ENCODE measurements at places on chromosomes 16 and 17.

GRCh38 chr16:66296591-66296990 lies 69.9 kb upstream of the CDH5 start:
- DNase-seq, result no peak

- no peak for DNase-seq
Observed at GRCh38 chr17:77437747-77438146, 297.0 kb downstream of the SEC14L1 start.

DNA sequence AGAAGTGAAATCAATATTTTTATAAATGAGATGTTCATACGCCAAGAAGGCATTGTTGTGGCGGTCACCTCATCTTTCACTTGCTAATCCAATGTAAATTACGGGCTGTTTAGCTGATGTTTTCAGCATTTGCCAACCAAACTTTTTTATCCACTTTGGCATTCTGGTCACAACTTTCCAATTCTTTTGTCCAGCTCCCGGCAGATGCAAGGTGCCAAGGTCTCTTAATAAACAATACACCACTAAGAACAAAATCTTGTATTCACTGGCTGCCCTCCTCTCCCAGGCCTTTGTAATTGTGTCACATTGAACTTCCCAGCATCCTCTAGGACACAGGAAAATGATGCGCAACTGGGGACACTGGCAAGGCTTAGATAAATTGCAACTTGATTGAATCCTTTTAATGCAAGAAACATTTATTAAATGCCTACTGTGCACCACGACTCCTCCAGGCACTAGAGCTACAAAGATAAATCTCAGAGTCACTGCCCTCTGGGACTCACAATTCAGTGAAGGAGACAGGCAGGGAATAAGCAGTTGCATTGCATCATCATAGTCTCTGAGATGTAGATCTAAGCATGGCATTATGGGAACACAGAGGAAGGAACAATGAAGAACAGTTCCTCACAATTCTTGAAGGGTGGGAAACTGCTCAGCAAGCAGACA lies 165.4 kb upstream of the C16orf82 start:
- no peak for DNase-seq

GRCh38 chr17:43400943-43401717 lies 2.3 kb downstream of the ARL4D start:
- DNase-seq, result no peak

DNA sequence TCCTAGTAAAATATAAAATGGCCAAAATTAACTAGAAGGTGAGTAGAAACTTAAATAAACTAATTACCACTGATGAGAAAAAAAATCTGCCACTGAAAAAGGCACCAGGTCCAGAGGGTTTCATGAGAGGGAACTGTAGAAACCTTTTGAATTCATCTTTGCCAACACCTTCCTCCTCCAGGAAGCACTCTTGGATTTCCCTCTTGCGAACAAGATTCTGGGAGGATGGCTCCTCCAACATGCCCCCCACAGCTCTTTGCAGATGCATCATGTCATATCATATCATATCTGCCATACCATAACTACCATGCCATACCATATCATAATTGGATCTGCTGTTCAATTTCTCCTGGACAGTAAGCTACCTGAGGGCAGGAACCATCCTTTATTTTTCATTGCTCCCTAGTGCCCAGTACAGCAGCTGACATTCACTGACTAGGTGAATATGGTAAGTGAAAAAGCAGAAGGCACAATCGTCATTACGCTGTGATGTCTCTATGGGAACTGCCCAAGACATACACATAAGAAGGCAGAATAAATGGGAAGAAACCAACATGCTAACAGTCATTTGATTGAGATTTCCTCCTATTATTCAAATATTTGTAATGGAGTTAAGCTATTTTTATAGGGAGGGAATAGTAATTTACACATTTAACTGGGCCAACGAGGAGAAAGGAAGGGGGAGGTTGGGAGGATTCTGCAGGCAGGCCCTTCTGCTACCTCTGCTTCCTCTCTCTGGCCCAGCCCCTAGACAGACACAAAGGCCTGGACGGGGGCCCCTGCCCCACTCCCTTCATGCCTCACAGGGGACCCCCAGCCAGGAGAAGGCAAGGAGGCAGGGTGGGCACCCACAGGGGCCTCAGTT lies 110.1 kb upstream of the SMURF2 start:
- no peak for DNase-seq

- DNase-seq, result no peak
Observed at GRCh38 chr16:88711750-88712340, 5.5 kb downstream of the CTU2 start.

Measured in stimulated activated CD4-positive, alpha-beta T cell treated with anti-CD3 and anti-CD28 coated beads, Interleukin-1b, Interleukin-23, amount 100 ng/mL, for 4 hours (primary cell).